ENCODE measurements at places on chromosomes 12 and 14.

DNA sequence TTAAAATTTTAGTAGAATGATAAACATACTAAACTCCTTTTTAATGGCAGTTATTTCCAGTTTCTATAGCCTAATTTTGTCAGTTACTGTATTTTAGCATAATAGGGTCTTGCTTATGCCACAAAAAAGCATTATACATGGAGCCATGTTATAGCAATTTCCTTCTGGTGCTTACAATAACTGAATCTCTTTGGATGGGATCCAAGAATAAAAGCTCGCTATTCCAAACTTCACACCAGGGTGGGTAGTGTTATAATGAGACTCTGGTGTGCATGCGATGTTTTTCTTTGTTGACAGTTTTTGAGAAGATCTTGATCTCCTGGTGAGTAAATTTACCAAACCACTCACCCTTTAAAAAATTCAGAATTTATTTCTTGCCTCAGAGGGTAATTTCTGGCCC is 90.4 kb upstream of the CCDC91 start:
- DNase-seq, result no peak

GRCh38 chr14:74909911-74910310 is 13.1 kb downstream of the RPS6KL1 start:
- no peak for DNase-seq

GRCh38 chr12:9405886-9406563 is 197.8 kb upstream of the PZP start:
- DNase-seq, result no peak

DNA sequence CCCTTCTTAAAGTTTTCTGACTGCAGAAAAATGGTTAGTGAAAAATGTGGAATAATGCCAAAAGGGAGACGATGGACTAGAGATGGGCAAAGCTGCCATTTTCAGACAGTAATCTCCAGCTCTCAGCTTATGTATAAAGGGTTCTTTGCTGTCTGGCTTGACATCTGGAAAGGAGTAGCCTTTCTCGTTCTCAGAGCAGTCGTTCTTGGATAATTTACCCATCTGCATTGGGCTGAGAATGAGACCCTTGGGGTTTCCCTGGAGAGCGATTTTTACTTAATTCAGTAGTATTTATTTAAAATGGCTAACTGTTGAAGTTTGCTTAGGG is 1.2 kb downstream of the NUDT4 start:
- DNase-seq, result no peak

- DNase-seq, result no peak
These were observed 148.4 kb downstream of the RPAP3 start for GRCh38 chr12:47557386-47557785.

DNA sequence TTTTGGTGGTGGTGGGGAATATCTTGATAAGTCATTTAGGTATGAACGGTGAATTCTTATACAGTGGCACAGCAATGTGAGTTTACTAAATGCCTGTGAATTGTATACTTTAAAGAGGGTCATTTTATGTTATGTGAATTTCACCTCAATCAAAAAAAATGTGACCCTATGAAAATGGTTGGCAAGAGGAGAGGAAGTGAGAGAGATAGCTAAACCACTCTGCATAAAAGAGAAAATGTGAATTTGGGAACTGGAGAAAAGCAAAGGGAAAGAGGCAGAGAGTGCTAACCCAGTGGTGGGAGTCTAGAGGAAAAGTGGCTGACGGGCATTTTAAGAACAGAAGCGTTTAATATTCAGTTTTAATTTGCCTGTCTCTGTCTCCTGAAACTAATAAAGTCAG is 93.8 kb downstream of the SLC38A6 start:
- no peak for DNase-seq

GRCh38 chr14:68924186-68925158 is 54.6 kb downstream of the ACTN1 start:
- no peak for DNase-seq

DNA sequence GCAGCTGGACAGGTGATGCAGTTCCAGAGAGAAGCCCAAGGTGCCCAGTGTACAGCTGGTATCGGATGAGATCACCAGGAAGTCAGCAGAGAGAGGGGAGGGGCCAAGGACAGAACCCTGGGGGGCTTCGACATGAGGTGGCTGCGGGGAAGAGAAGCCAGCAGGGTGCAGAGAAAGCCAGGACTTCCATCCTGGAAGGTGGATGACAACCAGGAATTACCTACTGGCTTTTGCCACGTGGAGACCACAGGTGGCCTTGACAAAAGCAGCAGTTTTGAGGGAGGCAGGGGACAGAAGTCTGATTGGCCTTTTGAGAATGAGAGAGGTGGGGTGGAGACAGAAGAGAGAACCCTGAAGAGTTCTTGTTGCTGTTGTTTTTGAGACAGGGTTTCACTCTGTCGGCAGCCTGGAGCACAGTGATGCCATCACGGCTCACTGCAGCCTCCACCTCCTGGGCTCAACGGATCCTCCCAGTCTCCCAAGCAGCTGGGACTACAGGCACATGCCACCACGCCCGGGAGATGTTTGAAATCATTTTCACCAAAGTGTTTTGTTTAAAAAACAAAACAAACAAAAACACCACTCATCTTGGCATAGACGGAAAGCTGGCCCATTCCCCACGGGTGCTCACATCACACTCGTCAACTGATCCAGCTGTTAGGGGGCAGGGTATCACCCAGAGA is 35.2 kb downstream of the CDC42BPB start:
- DNase-seq, result no peak

DNA sequence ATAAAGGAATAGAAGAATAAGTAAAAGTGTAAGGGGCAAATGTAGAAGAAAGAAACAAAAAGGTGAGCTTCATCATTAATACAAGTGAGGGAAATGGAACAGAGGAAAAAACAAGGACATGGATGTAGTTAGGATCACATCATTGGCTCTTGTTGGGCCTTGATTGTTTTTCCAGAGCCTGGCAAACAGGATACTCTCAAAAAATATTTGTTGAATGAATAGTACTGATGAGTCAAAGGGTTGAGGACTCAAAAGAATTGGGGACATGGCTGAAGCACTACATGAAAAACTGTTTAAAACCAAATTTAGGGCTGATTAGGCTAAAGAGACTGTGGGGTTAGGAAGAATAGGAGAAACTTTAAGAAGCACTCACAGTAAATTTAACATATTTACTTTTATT is 11.4 kb upstream of the SRP54 start:
- DNase-seq, result no peak

- no peak for DNase-seq
These were observed 27.6 kb upstream of the ISM2 start for GRCh38 chr14:77526266-77526665.

GRCh38 chr14:94598816-94599655 is 13.2 kb upstream of the SERPINA3 start:
- DNase-seq, result no peak

DNA sequence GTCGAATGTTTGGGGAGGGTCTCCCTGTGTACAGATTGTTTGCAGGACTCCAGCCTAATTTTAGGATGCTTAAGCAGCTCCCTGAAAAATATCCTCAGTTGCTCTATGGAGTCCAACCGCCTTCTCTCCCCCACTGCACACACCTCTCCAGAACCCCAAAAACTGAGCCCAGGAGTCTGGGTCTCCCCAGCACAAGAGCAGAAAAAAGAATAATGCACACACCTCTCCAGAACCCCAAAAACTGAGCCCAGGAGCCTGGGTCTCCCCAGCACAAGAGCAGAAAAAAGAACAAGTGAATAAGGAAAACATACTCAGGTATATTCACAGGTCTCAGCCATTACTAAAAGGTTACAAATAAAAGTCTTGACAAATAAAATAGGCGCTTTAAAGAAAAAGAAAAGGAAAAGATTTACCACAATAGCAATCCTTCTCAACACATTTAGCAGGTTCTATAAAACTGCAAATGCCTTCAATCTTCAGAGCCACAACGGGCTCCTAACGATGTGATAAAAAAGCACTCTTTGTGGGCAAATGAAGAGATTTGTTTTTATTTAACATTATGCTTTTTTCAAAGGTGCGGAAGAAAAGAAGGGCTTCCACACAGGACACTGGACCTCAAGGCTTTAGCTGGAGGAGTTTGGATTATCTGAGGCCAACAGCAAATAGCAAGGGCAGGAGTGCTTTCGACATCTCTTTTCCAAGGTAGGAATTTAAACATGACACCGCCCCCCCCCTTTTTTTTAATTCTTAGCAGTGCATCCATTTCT is 8.2 kb downstream of the BCL11B start:
- DNase-seq, result no peak

- no peak for DNase-seq
These were observed 680.2 kb downstream of the VRK1 start for GRCh38 chr14:97477353-97477752.

DNA sequence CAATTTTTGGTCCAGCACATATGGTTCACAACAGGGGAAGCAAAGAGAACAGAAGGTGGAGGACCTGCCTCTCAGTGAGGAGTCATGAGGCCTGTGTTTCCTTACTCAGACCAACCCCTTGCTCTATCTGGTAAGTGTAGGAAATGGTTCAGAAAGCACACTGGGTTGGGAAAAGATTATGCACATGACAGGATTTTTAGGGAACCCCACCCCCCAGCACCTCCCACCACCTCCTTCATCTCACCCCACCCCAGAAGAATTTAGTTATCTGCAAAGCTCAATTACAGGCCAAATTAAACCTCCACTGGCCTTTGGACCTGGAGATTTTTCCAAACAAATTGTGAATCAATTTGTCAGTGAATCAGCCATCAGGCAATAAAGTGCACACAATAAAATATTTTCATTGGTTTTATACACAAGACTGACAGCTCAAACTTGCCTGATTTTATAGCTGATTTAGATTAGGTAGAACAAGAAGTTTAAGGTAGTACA is 132.8 kb downstream of the DACT1 start:
- DNase-seq, result no peak

GRCh38 chr12:121799842-121800693 is 3.7 kb upstream of the SETD1B start:
- DNase-seq, result peak; percentile 84

GRCh38 chr12:55955800-55956508 is 9.9 kb downstream of the PMEL start:
- peak; percentile 49 for DNase-seq

- DNase-seq, result peak; percentile 32
These were observed 18.7 kb downstream of the HVCN1 start for GRCh38 chr12:110670161-110670701.

GRCh38 chr12:71594214-71594948 is 69.3 kb downstream of the ZFC3H1 start:
- no peak for DNase-seq

- DNase-seq, result no peak
These were observed 505.2 kb downstream of the BCL11B start for GRCh38 chr14:98766818-98767217.

- DNase-seq, result no peak
These were observed 267.9 kb downstream of the TMEM132C start for GRCh38 chr12:128534906-128535305.

DNA sequence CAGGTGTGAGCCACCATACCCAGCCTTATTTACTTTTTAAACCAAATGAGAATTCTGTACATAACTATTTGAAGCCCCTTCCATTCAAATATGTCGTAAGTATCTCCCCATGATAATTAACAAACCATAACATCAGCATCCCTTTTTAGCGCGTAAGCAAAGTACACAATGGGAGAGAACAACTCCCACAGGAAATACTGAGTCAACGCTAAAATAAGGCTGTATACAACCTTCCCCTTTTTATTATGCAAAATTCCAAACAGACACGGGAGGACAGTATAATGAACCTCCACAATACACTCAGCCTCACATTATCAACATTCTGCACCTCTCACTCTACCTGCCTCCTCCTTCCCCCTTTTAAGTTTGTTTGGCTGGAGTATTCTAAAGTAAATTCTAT is 73.5 kb downstream of the CCDC88C start:
- no peak for DNase-seq
